ENCODE measurements at places on chromosomes 11 and 22.

DNA sequence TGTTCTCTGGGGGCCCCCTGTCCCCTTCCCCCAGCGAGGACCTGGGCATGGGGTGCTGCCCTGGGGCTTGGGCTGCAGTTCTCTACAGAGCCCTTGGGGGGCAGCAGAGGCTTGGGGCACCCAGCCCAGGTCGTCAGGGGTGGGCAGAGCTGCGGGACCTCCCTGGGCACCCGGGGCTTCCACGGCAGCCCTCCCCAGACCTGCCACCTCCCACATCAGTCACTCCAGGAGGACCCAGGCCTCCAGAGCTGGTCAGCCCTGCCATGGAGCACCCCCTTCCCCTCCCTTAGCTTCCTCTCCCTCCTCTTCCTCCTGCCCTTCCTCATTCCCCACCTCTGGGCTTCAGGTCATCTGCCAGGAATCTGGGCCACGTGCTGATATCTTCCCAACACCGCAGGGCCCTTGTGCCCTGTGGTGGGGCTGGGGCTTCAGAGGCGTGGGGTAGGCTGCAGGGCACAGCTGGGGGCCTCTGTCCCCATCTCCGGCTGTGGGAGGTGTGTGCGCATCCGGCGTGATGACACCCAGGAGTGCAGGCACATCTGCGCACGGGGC lies 5.8 kb downstream of the TSPAN4 start:
- peak; percentile 71 for DNase-seq

GRCh38 chr22:41140365-41140957 lies 48.1 kb downstream of the EP300 start:
- DNase-seq, result no peak

DNA sequence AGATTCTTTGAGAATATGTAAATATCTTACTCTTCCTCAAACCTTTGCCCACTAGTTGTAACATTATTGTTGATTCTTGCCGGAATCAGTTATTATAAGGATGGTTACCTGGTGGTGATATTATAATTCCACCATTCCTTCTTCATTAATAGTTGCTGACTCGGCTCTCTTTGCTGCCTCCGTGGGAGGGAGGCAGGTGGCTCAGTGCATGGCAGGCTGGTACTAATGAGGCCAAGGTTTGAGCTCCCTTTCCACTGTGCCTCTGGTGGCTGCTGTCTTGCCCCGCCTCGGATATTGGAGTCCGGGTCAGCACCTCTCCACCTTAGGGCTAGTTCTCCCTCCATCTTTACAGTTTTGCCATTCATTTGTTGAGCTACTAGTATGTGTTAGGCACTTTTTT lies 12.7 kb downstream of the CD6 start:
- no peak for DNase-seq

DNA sequence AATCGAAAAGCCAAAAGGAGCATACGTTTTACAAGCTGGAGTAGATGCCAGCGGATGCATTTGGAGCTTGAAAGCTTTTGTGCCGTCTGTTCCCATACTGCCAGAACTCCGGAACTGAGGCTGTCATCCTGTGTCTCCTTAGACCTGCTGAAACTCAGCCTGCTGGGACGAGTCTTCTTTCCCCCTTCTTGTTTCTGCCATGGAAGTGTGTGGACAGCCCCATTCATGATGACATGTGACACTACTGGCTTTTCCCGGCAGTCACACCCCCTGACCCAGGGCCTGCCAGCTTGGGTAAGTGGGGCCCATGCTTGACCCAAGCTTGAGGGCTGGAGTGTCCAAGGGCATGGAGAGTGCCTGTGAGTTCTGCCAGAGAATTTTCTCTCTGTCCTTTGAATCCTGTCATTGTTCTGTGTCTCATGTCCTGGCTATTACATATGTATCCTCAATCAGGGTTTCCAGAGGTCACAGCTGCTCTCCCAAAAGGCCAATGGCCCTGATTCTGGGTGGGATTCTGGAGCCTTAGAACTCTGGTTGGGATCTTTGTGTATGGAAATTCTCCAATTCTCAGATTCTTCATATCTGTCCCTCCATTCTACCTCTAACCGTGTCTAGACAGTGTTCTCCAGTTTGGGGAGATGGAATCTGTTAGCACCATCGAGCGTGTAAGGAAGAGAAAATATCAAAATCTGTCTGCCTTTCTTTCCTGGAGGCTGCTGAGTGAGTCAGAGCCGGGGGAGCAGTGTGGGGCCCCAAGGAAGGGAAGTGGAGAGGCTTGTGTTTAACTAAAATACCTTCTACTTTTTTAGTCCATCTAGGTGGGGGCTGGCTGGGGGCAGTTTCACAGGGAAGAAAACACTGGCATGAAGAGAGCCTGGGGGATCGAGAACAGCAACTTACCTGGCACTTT lies 73.2 kb downstream of the KIAA1671 start:
- DNase-seq, result no peak

DNA sequence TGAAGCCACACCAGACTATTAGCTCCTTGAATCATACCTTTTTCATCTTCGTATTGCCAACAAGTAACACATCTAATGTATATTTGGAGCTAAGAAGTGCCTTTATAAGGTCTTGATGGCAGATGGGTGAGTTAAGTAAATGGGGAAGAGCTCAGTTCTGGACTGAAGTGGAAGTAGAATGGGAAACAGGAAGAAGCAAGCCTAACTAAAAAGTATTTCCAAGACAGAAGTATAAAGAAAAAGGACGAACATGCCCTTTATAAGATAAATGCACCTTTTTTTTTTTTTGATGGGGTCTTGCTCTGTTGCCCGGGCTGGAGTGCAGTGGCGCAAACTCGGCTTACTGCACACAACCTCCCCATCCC lies 14.5 kb downstream of the CRTAM start:
- no peak for DNase-seq

DNA sequence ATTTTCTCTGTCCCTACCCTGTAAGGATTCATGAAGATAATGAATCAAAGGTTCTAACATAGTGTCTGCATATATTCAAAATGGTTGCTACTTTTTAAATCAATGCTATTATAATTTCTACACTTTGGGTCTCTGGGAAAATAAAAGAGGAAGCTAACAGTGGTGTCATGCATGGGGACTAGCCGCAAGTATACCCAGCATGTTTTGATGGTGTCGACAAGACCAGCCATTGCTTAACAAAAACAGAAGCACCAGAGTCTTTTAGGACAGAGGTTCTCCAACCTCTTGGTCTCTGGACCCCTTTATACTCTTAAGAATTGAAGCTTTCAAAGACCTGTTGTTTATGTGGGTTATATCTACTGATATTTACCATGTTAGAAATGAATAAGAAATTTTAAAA lies 37.8 kb downstream of the RNF141 start:
- no peak for DNase-seq

Measured in stimulated activated CD4-positive, alpha-beta T cell treated with anti-CD3 and anti-CD28 coated beads, Interleukin-4, amount 100 ng/mL, for 24 hours (primary cell).